ENCODE measurements at places on chromosomes 3 and 15. TPM values are rescaled to one million over a fixed set of nuclear protein-coding genes. Genes with fewer than 3 reads are reported as not detected.

DNA sequence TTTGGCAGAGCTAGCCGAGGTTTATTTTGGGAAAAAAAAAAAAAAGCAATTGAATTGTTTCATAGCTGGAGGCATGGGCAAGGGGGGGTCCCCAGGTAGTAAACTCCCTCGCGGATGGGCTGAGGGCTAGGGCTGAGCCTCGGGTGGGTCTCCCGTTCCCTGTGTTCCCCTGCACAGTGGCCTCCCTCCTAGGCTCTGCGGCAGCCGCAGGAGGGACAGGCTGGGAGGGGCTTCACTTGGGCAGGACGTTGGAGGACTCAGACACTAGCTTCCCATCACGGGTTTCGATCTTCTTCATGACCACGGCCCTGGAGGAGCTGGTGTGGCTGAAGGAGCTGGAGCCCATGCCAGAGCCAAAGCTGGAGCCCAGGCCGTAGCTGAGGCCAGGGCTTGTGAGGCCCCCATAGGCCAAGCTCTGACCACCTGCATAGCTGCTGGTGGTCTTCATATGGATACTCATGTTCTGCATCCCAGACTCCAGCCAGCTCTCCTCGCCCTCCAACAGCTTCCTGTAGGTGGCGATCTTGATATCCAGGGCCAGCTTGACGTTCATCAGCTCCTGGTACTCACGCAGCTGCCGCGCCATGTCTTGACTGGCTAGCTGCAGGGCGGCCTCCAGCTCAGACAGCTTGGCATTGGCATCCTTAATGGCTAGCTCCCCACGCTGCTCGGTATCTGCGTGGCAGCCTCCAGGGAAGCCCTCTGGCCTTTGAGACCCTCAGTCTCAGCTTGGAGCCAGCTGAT is 64.0 kb upstream of the CDAN1 start:
- DNase-seq, result peak; percentile 29

DNA sequence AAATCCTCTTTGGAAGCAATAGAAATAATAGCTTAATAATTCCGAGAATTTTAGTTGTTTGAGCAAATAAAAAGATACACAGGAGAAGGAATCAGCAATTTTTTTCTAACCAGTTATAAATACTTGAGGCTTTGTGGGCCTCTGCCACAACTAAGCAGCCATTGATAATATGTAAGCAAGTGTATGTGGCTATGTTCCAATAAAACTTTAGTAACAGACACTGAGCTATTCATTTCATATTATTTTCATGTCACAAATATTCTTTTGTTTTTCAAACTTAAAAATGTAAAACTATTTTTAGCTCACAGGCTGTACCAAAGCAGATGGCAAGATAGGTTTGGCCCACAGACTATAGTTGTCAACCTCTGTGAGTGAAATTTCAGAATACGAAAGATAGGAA is 85.7 kb downstream of the MSL2 start:
- DNase-seq, result no peak

DNA sequence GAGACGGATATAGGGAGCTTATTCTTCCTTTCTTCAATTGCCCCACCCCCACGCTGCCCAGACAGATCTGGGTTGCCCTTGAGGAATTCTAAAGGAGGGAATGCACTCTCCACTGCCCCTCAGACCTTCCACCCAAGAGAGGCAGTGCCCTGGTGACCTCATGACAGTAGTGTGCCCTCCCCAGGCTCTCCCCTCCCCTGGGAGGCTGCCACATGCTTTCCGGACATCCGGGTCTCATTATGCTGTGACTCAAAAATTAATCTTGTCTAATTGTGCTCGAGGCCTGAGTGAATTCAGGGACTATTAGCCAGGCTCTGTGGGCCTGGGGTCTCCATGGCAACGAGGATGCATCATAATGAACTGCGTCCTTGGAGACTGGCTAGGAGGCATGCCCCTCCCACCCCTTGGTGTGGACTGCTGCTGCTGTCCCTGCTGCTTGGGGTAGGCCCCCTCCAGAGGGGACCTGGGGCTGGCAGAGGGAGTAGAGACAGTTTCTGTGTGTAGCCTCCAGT is 20.8 kb downstream of the CORO2B start:
- no peak for DNase-seq

GRCh38 chr15:98802187-98802586 is 153.8 kb downstream of the IGF1R start:
- no peak for DNase-seq

BFSP2 gene
- total RNA-seq, result not detected

GRCh38 chr15:90286678-90287077 is 21.2 kb downstream of the NGRN start:
- DNase-seq, result no peak

- no peak for DNase-seq
These were observed 42.5 kb upstream of the TPM1 start for GRCh38 chr15:62999923-63000561.

DNA sequence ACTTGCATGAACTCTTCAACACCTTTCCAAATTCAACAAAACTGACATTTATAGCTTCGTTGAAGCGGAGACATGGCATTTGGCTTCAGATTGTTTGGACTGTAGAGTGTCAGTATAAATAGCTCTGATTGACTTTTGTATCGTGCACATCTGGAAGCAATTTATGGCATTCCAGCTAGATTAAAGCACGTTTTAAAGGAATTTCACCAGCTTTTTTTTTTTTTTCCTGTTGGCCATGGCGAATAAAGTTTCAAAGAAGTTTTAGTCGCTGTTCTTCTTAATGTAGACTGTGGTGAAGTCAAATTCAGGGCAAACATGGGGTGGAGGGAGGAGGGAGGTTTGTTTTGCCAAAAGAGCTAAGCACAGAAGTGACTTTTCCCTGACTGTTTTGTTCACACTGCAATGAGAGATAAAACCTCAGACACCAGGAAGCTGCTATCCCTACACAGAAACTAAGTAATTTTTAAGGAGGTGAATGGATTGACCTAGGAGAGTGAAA is 391.0 kb upstream of the RARB start:
- DNase-seq, result no peak

GRCh38 chr15:58987036-58987435 is 427 bp upstream of the RNF111 start:
- no peak for DNase-seq

DNA sequence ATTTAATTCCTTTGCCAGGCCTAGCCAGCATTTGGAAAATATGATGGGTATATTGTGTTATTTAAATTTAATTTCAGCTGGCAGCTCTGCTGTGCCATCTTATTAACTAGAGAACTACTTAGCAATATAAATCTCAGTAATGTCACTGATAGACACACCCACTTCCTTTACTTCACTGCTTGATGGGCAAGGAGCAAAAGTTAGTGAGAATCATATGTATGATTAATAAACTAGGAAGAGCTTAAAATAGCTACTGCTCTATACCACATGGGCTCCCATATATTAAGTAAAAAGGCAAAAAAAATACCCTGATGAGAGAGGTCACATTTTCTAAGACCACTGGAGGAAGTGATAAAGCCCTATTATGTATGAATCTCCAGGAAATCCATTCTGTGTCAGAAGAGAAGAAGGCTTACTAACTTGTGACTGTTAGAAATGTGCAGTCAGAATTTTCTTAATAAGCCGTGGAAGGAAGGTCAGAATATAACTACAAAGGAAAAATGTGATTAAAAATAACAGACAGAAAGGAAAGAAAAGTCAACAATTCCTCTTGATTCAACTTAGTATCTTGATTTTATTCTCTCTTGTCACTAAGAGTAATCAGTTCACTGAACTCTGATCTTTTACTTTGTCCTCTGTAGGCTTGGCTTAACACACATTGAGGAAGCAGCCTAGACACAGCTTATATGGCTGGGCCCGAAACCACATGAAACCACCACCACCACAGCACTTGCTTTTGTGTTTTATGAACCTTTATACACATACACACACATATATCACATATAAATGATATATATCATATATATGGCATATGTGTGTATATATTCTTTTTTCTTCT is 1233.9 kb upstream of the ALCAM start:
- DNase-seq, result no peak

PRR20G gene
- not detected for total RNA-seq

Data from Caco-2 (cell line).